ENCODE measurements at places on chromosomes 1 and 21.
A peak's percentile ranks its signal among the peaks of the same experiment; 100 is the strongest.

DNA sequence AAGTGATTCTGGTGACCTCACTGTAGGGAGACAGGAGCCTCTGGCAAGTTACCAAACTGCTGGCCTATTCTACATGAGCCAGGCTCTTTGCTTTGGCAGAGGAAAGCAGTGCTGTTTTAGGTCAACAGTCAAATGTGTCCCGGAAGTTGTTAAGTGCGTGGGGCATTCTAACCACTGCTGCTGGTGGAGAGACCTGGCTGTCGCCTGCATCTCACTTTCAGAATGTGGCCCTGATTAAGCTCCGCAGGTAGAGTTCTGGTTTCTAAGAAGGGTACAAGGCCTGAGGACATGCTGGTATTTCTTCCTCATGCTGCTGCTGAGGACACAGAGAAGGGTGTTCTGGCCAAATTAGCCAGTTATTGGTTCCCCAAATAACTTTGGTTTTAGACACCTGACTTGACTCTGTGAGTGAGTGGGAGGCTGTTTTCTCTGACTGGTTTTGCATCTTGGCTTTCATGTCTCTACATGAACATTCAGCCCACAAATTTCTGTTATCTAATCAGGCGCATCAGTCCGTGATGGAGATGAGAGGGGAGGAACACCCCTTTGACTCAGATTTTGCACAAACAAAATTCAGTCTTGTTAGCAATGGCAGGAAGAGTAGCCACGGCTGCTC lies 120.8 kb downstream of the LMO4 start:
- DNase-seq, result peak; percentile 56

- DNase-seq, result peak; percentile 10
These were observed 57.4 kb upstream of the TARS2 start for GRCh38 chr1:150429805-150430204.

GRCh38 chr1:197843401-197843800 lies 59.0 kb upstream of the C1orf53 start:
- DNase-seq, result no peak

GRCh38 chr21:42570841-42571387 lies 57.3 kb downstream of the SLC37A1 start:
- no peak for DNase-seq

DNA sequence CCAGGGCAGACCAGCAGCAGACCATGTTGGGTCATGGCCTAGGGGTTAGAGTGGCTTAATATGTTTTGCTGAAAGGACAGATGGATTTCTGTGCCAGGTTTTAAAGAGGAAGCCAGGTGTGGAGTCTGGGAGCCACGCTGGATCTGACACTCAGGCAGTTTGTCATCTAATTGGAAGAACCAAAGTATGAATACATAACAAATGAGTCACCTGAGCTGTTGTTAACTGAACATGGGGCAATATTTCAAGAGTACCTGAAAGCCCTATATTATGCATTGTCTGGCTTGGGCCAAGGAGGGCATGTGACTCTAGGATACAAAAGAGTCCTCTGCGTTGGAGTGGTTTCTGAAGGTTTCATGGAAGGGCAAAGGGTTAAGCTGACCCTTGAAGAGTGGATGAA lies 70.6 kb downstream of the LMO4 start:
- DNase-seq, result no peak

DNA sequence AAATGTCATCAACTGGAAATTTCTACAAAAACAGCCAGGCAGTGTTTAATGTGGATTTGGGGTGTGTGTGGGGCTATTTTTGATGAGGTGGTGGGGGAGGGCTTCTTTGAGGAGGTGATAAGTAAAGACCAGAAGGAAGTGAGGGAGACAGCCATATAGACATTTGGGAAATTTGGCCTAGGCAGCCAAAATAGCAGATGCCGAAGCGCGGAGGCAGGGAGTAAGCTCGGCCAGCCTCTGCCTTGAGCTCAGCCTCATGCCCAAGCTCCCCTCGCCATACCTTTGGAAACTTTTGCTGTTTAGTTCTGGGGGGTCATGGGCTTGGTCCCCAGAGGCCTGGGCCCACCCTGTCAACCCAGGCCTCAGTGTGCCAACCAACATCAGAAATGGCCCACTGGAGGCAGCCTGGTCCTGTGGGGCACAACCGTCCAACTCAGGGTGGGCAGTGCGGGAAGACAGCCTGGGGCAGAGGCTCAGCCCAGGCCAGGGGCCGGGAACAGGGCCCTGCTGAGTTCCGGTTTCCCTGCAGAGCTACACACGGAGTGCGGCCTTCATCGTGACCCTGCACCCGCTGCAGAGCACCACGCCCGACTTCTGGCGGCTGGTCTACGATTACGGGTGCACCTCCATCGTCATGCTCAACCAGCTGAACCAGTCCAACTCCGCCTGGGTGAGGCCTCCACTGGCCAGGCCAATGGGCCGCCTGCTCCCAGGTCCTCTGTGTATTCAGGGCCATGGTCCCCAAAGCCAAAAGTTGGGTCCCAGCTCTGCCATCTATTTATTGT lies 84.0 kb downstream of the PTPRU start:
- DNase-seq, result no peak
